ENCODE measurements at places on chromosomes 6 and 20.

- no peak for DNase-seq
These were observed 183.4 kb downstream of the ID4 start for GRCh38 chr6:20020526-20020925.

GRCh38 chr20:14568701-14569100, 231.3 kb upstream of the FLRT3 start:
- DNase-seq, result no peak

- DNase-seq, result no peak
These were observed 41.4 kb downstream of the LAMP5 start for GRCh38 chr20:9555781-9556180.

GRCh38 chr20:4862661-4863060, 138.6 kb downstream of the SLC23A2 start:
- no peak for DNase-seq

- no peak for DNase-seq
These were observed 9.6 kb upstream of the CST3 start for GRCh38 chr20:23647346-23647745.

DNA sequence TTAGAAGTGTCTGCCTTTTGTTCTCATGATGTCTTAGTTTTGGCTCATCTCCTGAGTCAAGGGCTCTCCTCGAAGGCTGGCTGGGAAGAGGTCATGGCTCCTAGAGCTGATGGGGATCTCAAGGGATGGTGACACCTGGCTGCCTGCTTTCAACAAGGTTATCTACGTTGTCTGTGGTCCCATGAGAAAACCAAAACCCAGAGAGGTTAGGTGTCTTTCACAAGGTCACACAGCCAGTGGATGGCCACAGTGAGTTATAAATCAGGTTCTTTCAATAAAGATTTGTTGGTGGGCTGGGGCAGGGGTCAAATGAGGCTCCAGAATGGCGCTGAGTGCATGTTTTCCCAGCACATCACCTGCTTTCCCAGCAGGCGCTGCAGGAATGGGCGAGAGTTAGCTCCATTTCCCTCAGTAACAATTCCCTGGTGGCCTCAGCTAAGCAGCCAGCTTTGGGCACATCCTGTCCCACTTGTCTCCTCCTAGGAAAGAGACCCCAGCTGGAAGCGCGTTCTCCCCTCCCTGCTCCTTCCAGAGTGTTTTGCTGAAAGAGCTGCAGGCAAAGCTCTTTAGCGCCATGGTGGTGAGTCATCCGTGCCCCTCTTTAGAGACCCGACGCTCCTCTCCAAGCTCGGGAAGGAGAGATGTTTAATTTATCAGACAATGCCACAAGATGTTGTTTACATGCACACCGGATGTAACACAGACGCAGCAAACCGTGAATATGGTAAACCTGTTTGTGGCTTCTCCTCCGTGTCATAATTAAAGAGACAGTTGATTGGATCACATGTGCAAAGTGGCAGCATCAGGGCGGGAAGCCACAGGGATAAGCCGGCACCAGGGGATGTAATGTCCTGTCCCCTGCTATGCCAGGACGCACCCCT, 109.7 kb downstream of the LRFN2 start:
- DNase-seq, result no peak

DNA sequence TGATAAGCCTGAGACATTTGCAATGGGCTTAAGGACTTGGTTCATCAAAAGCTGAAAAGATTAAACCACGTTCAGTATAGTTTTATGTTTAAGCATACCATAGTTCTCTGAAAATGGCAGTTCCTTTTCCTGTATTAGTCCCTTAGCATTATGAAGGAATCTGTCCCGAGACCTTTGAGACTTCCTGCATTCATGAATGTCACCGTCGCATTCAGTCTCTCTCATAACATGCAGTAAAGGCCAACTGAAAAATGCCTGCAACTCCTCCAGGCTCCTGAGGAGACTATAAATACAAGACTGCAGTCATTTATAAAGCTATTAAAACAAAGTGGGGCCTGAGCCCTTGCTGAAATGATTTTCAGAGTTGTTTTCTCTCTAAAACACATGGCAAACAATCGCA, 129.1 kb downstream of the SYCP2 start:
- DNase-seq, result no peak

- DNase-seq, result no peak
These were observed 161.8 kb upstream of the PRND start for GRCh38 chr20:4559906-4560305.

GRCh38 chr20:59955131-59955796, 3.0 kb upstream of the CDH26 start:
- DNase-seq, result peak; percentile 24
